NCI-H1092 treated with DMSO at 0.1 percent for 48 hours (cell line): ENCODE measurements at places on chromosomes 5 and 9.

- DNase-seq = no peak
These were observed 99.1 kb downstream of the PTTG1 start for GRCh38 chr5:160520609-160521391.

GRCh38 chr5:77235846-77236721, 25.6 kb downstream of the PDE8B start:
- DNase-seq = no peak

GRCh38 chr5:142183561-142183960, 75.0 kb downstream of the NDFIP1 start:
- no peak for DNase-seq

DNA sequence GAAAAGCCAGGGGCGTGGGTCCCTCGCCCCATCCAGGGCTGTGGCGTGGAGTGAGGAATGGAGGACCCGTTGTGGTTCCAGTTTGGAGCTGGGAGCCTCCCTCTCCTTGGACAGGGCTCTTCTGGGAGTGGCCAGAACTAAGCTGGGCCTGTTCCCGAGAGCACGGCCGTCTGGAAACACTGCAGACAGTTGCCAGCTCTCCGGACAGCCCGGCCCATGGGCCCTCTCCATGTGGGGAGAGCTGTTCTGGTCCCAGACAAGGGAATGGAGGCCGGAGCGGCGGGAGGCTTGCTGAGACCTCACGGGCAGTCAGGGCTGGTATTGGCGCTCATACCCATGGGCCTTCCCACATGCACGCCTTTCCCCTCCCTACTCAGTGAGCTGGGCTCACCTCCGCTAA, 45.2 kb upstream of the FCN2 start:
- DNase-seq = no peak

- no peak for DNase-seq
These were observed 2.0 kb downstream of the S100Z start for GRCh38 chr5:76851728-76852369.

- no peak for DNase-seq
These were observed 3.1 kb downstream of the GTF3C4 start for GRCh38 chr9:132673355-132673754.

DNA sequence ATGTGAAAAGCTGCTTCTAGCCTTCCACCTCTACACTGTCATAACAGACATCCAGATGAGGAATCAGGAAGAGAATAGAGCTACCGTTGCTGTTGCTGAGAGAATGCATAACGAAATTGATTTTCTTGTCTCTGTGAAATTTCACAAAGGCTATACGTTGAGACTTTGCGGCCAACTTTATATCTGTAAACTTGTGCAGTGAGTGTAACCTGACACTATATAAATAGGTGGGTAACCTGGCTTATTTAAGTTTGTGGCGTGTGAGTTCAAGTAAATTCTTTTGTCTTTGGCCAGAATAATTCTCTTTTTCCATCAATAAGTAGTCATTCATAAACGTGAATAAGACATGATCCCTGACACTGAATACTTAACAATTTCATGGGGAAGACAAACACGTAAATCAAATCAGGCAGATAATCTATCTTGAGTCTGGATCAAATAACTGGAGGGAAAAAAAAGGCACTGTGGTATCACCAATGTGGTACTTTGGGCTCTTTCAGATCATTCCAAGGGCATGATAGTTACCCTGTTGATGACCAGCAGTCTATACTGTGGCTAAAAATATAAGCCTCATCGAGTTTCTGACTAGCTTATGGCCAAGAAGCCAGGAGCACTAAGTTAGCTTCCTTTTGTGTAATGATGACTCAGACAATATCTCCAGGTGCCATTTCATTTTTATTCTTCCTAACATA, 98.2 kb upstream of the RASA1 start:
- no peak for DNase-seq

DNA sequence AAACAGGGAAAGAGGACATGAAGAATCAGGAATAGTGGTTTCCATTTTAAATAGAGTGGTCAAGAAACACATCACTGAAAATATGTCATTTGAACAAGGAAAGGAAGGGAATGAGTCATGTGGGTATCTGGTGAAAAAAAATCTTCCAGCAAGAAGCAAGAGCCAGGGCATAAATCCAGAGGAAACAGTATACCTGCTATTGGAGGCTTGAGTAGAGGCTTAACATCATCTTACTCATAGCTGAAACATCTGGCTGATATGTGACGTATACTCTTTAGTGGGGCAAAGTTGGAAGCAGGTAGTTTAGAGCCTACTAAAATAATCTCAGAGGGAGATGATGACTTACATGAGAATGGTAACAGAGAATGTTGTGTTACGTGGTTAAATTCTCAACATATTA, 517.2 kb downstream of the CAAP1 start:
- no peak for DNase-seq

- no peak for DNase-seq
These were observed 25.0 kb upstream of the CPLX2 start for GRCh38 chr5:175846332-175846731.

GRCh38 chr5:181044662-181045305, 4.7 kb downstream of the BTNL9 start:
- DNase-seq = no peak

DNA sequence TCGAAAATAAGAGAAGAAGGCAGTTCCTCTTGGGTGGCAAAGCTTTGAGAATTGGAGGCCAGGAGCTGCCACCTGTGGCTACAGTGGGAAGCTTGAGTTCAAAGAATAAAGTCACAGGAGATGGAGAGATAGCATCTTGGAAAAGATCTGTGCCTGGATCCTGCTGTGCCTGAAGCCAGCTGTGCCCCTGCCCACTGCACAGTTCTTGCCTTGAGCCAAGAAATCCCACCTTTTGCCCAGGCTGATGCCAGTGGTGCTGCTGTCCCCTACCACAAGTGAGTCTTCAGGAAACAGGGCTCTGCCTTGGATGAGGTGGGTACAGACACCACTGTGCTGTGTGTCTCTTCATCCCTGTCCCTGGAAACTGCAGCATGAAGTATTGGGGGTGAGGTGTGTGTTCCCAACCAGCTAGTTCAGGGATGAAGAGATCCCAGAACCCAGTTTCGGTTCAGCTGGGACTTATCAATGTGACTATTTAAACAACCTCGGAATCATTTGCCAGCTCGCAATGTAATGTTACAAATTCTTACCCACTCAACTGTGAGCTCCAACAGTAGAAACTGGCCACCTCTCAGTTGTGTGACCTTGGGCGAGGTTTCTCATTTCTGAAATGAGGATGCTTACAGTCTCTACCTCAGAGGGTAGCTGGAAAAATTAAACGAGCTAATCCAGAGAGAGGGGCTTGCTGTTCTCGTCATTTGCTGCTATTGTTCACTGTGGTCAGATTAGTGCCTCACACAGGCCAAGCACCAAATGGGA, 5.9 kb downstream of the IER5L start:
- no peak for DNase-seq

GRCh38 chr5:35478856-35479682, 138.6 kb upstream of the SPEF2 start:
- DNase-seq = no peak

GRCh38 chr9:16653491-16654399, 216.7 kb downstream of the BNC2 start:
- DNase-seq = peak; percentile 88

DNA sequence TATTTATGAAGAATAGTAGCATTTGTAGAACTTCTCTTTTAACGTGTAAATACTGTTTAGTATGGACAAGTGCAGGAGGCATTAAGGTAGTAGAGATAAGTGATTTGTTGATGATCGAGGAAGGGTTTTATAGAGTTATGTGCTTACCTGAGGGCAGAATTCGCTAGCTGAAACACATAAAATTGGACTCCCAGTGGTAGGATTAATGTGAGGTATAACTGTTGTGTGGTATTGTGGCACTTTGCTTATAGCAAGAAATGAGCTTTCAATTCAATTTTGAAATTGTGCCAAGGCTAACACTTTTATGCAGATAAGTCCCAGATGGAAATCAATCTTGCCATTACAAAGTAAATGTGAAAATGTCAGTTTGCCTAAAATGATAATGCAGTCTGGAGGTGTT, 1.2 kb downstream of the AP3S1 start:
- peak; percentile 3 for DNase-seq

- DNase-seq = peak; percentile 32
These were observed 68.6 kb upstream of the DPYSL3 start for GRCh38 chr5:147578228-147579024.

GRCh38 chr5:157025093-157025698, 33.7 kb downstream of the HAVCR1 start:
- DNase-seq = no peak
